ENCODE measurements at places on chromosomes 13 and 19.

GRCh38 chr13:94079876-94080275 is 399.6 kb downstream of the DCT start:
- DNase-seq = peak; percentile 76

GRCh38 chr13:111178402-111178801 is 63.3 kb downstream of the ARHGEF7 start:
- DNase-seq = no peak

GRCh38 chr13:30720172-30720869 is 15.0 kb upstream of the ALOX5AP start:
- peak; percentile 48 for DNase-seq

DNA sequence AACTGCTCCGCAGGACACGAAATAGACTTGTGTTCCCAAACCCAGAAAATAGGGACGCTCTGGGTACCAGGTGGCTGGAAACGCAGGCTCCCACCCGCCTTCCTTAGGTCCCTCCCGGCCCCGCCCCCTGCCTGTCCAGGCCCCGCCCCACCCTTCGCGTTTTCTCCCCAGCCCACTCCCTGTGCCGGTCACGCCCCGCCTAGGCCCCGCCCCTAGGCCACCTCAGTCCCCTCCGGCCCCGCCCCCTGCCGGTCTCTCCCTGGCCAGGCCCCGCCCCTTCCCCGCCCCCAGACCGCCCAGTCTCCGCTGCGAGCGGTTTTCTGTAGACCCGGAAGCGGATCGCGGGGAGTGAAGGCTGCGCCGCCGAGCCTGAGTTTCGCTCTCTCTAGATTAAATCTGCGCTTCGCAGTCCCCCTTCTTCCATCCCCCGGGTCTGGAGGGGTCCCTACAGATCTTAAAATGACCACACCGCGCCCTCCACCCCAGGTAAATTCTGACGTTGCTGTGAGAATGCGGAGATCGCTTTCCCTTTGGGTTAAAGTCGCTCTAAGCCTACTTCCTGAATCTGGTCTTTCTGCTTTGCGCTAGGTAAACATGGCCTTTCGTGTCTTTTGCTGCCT is 3.7 kb upstream of the ZNF665 start:
- DNase-seq = peak; percentile 89

DNA sequence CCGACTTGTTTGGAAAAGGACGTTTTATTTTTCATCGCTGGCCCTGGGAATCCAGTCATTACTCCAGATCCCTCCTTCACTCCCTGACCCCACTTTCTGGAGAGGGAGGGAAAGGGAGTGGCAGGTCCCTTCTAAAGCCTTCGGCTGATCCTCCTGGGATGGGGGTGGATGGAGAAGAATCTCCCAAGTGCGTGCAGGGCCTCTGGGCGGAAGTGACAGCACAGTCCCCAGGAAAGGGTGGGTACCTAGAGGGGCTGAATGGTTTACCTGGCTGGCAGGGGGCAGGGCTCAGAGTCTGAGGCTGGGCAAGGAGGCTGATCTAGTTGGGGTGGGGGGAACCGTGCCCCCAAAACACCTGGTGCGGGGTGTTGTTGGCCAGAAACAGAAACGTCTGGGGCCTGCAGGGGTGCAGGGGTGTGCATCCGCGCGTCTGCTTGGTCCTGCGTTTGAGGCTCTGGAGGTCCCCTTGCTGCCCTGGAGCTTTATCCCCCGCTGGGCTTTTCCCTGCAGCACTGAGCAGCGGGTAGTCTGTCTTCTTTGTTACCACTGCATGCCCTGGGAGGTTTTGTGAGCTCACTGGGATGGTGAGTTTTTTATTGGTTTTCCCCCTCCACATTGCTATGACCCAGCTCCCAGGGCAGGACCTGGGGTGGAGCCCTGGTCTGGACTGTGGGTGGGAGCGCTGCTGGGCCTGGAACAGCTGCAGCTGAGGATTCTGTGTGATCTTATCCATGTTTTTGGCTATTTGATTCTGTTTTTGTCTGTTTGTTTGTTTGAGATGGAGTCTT is 3.0 kb upstream of the ZNF628 start:
- DNase-seq = no peak

- no peak for DNase-seq
These were observed 35.0 kb upstream of the TNFSF11 start for GRCh38 chr13:42538996-42539395.

- DNase-seq = no peak
These were observed 25.2 kb downstream of the IPO5 start for GRCh38 chr13:97978651-97979050.

GRCh38 chr13:111907341-111907880 is 159.5 kb upstream of the SOX1 start:
- DNase-seq = no peak

DNA sequence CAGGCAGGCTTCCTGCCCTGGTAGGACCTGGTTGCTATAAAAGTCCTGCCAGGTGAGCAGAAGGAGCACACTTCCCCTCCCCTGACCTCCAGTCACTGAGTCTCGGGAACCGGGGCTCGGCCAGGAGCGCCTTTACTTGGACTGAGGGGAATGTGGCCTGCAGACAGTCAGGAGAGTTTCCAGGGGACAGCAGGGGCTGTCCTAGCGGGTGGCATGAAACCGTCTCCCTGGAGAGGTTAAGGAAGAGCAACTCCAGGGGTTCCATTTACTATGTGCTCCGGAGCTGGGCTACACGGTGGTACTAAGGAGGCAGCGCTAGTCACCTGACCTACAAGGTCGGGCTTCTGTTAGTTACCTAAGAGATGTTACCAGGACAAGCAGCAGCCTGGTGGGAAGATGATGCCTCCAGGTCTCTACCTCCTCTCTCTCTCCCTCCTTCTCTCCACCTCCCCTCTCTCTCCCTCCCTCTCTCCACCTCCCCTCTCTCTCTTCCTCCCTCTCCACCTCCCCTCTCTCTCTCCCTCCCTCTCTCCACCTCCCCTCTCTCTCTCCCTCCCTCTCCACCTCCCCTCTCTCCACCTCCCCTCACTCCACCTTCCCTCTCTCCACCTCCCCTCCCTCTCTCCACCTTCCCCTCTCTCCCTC is 4.1 kb upstream of the CNOT3 start:
- no peak for DNase-seq

- DNase-seq = no peak
These were observed 1.1 kb downstream of the RBM26 start for GRCh38 chr13:79404985-79405384.

- DNase-seq = no peak
These were observed 369.6 kb downstream of the KCTD12 start for GRCh38 chr13:76516586-76516985.

GRCh38 chr19:34104096-34104495 is 68.2 kb upstream of the LSM14A start:
- DNase-seq = no peak

DNA sequence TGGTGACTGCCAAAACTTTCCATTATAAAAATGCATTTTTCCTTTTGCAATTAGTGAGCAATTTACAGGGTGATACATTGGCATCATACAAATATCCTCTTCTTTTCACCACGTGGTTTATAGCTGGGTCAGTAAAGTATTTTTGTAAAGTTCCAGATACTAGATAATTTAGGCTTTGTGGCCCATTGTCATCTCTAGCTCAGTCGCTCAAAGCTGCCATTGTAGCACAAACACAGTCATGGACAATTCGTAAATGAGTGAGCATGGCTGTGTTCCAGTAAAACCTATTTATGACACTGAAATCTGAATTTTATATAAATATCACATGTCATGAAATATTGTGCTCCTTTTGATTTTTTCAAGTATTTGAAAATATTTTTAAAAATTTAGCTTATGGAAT is 162.9 kb downstream of the USP12 start:
- DNase-seq = no peak

- DNase-seq = no peak
These were observed 69.9 kb downstream of the GPC5 start for GRCh38 chr13:91468301-91468700.

DNA sequence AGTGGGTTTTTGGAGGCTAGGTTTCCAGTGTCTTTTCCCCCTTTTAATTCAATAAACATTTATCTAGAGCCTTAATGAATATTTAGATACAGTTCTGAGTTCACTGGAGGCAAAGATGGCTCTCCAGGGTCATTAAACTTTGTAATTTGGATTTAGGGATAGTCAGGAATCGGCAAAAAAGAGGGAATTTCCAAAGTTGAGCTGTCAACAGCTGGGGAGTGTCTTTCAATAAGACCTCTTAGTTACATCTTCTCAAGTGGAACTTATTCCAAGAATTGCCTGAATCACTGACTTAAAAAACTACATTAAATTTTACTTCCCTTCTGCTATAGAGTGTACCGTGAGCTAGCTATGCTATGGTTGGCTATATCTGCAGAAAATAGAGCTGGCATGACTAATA is 2.0 kb downstream of the LRCH1 start:
- DNase-seq = no peak

GRCh38 chr13:85379991-85380390 is 419.2 kb downstream of the SLITRK6 start:
- DNase-seq = no peak

DNA sequence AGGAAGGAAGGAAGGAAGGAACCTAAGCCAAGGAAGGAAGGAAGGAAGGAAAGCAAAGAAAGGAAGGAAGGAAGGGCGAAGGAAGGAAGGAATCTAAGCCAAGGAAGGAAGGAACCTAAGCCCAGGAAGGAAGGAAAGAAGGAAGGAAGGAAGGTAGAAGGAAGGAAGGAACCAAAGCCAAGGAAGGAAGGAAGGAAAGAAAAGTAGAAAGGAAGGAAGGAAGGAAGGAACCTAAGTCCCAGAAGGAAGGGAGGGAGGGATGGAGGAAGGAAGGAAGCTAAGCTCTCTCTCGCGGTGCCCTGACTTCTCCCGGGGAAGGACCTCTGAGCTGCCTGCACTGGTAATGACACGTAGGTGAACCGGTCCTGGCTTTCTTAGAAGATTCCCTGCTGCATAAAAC is 1.3 kb upstream of the RUBCNL start:
- DNase-seq = no peak

DNA sequence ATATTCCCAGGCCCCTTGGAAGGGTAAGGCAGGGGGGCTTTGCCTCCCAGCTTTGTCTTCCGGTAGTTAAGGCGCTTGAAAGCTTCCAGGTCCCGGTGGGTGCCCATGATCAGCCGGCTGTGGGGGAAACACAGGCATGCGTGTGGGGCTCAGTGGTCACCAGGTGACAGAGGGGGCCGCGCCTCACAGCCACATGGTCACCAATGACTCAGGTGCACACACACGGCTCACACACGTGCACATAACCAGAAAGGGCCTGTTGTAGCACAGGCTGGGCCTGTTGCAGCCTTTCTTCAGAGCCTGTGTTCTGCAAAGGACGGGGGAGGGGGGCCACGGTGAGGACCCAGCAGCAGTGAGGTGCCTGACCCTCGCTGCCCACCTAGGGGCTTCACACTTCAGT is 5.9 kb downstream of the NANOS3 start:
- DNase-seq = no peak

- no peak for DNase-seq
These were observed 13.3 kb downstream of the SLC27A1 start for GRCh38 chr19:17483605-17484002.

GRCh38 chr13:107545946-107546502 is 669.3 kb downstream of the LIG4 start:
- DNase-seq = no peak

DNA sequence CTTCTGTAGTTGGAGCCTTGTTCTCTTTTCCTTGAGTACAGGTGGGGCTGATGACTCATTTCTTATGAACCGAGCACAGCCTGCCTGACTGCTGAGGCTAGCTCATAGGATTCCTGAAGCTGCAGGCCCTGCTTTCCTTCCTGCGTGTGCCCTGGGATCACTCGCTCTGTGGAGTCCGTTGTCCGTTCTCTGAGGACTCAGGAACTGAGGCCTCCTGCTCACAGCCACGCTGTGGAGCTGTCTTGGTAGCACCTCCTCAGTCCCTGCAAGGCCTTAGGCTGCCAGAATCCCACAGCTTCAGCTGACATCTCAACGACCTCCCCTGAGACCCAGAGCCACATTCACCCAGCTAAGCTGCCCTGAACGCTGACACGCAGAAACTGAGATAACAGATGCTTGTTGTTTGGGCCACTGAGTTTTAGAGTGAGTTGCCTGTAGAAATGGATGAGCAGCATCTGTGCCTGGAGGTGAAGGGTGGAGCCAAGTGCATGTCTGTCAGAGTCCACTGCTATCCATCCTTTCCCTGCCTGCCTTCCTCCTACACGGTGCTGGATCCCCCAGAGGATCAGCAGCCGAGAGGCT is 72.9 kb downstream of the ARHGEF7 start:
- DNase-seq = no peak

DNA sequence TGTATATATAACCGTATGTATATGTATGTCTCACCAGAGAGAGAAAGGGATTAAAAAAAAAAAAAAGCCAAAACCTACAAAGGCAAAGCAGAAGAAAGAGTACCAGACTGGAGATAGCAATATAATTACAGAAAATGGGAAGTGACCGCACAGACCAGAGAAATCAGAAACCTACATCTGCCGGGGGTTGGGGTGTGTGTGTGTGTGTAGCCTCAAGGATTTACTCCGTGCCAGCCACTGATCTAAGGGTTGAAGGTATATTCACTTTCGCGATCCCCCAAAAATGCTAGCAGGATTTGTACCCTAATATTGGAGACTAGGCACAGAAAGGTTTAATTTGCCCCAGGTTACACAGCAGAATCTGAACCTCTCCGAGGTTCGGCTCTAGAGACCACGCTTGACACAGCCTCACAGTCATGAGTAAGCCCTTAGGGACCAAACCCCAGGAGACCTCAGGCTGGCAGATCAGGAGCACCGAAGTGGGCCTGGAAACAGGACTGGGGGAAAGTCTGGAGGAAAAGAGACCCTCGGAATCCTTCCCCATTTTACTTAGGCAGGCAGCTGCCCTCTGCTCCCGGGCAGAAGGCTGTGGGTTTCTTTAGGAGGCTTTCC is 14.8 kb downstream of the ARL11 start:
- DNase-seq = no peak

DNA sequence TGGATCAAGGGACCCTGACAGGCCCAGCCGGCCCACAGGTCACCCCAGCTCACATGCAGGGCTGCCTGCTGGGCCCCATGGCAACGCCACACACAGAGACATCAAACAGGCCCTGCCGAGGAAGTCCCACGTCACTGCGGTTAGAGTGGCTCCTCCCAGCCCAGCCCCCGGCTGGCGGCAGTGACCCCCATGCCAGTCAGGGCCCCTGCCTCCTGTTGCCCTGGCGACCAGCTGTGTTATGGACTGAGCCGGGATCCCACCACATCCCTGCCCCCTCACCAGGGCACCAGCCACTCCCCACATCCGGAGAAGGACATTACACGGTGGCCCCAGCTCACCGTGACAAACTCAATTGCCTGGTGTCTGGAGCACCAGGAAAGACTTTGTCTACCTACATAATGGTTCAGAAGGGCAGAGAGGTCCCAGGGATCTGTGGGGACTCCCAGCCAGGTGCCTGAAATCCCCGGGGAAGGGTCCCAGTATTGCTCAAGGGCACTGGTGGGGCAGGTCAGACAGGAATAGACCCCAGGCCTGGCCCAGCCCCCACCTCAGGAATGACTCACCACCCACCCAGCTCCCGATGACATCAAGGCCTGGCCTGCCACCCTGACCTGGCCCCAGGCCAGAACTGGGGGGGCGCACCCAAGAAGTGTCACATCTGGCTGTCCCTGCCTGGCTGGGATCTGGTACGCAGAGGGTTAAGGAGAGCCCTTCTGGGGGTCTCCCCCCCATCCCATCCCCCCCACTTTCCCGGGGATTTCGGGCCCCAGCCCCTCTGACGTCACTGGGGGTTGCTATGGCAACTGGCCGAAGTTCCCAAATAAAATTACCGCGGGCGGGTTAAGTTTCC is 30.2 kb upstream of the NANOS3 start:
- peak; percentile 91 for DNase-seq

- DNase-seq = no peak
These were observed 25.3 kb downstream of the TPT1 start for GRCh38 chr13:45315520-45316167.

Measured in fibroblast of gingiva (primary cell).